NCI-H2107 (cell line): ENCODE measurements at places on chromosomes 1 and 21.

DNA sequence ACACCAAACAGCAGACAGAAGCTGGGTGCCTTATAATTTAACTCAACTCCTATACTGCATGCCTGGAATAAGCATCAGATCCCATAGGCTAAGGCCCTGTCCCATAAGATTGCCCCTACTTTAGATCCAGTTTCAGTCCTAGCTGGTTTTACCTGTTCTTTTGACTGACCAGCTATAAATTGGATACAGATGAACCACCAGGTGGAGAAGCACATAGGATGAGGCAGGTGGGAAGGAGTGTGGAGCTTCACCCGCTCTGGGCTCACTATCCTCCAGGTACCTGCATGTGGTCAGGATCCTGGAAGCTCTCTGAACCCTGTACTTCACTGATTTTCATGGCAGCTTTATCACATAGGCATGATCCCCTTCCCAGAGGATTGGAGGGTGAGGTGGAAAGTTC is 51.3 kb downstream of the MAST2 start:
- DNase-seq: no peak

DNA sequence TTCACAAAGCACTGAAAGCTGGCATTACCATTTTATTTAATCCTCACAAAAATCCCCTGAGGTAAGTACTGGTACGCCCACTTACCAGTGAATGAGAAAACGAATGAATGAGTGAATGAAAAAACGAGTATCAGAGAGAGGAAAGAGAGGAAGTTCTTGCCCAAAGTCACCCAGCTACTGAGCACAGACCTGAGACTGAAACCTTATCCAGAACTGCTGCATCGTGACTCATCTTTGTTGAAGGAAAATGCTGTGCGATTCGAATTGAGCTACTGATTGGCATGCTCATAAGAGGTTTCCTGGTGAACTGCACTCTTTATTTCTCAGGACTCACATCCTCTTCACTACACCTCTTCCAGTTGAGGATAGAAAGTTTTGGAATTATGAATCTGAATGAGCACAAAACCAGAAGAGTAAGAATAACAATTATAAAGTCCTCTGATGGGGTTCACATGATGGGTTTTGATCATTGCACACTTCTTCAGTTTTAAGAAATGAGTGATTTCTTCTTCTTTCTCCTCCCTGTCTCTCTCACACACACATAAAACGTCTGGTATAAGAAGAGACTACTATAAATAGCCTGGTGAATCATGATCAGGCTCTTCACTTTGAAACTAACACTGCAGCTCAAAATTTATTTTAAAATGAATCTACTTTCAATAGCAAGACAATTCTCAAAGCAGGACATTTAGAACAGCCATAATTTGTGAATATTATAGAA is 32.1 kb downstream of the IL12RB2 start:
- no peak for DNase-seq

DNA sequence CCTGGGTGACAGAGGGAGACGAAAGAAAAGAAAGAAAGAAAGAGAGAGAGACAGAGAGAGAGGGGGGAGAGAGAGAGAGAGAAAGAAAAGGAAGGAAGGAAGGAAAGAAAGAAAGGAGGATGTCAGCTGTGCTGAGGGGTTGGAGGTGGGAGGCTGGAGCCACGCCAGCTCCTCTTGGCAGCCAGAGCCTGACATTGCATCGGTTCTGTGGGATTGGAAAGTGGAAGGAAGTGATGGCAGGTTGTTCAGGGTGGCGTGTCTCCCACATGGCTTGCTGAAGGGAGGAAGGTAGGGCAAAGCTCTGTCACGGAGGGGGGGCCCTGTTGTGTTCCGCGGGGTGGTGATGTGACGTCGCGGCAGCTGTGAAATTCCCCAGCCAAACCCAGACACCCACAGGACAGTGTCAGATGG is 30.7 kb downstream of the EIF2D start:
- DNase-seq: no peak

DNA sequence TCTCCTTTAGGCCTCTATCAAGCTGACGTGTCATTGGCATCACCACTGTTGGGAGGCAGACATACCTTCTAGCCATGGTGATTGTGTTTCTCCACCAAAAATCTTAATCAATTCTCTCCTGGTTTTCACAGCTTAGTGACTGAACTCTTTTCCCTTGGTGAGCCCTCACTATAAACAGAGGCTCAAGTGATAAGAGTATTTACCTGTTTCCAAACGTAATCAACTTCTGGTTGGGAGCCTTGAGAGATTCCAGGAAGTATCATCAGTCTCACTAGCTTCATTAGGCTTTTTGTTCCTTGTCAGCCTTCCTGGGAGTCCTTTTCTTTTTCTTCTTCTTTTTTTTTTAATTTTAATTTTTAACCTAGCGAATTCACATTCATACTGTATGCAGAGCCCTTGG is 33.8 kb upstream of the KCNQ4 start:
- DNase-seq: no peak

GRCh38 chr1:10475510-10475909 is 760 bp downstream of the PEX14 start:
- DNase-seq: no peak

DNA sequence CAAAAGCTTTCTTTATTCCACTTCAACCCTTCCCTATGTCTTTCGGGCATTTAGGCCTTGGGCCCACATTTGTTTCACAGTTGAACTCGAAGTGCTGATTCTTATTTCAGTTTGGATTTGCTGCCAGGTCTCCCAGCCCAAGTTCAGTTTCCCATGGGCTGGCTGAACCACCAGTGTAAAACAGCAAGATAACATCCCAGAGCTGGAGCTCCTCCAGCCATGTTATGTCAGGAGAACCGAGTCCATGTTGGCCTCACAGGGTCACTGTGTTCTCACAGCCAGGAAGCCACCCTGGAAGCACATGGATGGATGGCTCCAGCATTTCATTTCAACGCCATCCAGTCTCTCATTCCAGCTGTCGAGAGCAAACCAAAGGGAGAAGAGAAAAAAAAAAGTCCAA is 45.2 kb upstream of the RXRG start:
- no peak for DNase-seq

- no peak for DNase-seq
Measured at GRCh38 chr1:17209430-17209829, 4.5 kb downstream of the PADI1 start.

DNA sequence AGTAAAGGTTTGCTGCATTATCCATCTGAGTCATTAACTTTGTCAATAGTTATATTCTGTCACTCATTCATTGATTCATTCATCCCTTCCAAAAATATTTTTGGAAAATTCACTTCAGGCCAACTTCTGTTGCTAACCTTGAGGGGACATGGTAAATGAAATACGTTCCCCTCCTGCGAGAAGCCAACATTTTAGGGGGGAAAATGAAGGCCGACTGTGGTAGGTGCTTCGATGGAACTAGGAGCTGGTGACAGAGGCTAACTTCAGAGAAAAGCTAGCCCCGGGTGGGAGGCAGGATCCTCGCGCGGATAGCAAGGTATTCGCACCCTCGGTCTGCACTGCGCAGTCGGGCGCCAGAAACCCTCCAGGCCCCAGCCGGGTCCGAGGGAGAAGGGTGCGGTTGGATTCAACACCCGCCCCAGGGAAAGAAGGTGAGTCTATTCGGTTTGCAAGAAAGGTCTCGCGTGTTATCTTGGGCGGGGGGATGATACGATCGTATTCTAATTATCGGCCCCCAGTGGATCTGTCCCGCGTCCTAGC is 646 bp upstream of the RRP15 start:
- no peak for DNase-seq

DNA sequence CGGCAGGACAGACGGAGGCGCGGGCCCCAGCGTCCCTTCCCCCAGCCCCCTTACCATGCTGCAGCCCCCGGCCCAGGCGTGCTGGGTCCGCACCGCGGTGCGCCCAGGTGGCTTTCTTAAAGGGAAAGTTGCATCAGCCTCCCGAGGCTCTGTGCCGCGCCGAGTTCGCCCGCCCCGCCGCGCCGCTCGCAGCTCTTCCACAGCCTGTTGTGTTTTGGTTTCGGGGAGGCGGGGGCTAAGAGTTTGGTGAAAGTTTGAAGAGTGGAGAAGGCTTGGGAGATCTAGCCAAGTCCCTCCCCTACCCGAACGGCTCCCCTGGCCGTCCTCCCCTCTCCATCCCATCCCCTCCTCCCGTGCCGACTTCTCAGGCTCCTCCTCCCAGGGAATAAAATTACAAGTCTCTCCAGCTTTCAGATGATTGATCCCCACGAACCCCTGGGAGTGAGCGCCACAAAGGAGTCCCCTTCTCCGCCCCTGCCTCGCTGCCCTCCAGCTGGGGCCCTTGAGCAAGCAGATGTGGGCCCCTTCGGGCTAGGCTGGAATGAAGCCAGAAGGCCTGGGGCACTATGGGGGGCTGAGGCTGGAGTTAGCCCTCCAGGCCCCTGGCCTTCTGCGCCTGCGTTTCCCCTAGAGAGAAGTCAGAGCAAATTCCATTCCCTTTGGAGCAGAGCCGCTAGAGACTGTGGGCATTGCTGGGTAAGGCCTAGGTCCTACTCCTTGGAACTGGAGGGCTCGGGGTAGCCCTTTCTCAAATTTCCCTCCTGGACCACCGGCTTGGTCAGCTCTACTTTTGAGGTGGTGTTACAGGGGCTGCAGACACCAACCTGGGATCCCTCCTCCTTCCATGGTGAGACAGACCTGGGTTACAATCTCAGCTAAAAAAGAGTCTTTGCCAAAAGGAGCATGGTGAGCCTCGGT is at the start of gene SLC6A9:
SLC6A9 (minus strand) TSS at position 211 of the 918 bp plus-strand sequence. CDS start 7,185 bp downstream, outside the sequence.
- no peak for DNase-seq

GRCh38 chr1:185479796-185480195 is 162.8 kb upstream of the IVNS1ABP start:
- DNase-seq: peak; percentile 12
